ENCODE measurements at places on chromosomes 12 and 14. TPM values are rescaled to one million over a fixed set of nuclear protein-coding genes. Genes with fewer than 3 reads are reported as not detected.

- DNase-seq = no peak
These were observed 341.2 kb downstream of the NPAS3 start for GRCh38 chr14:33279865-33280264.

DNA sequence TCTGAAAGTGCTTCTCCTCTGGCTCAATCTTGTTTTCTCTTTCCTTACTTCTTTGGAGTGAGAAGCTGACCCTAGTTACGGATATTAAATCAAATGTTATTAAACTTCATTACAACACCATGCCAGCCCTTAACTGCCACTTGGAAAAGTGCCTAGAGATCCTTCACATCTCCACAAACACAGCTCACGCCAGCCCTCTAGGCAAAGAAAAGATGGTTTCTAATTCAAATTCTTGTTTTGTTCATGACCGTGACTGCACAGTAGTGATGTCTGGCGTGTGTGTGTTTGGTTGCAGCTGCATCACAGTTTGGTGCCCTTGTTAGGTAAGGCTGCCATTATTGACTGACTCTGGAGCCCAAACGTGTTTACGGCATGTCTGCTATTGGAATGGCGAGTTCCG lies 113.0 kb downstream of the BEGAIN start:
- DNase-seq = no peak

C12orf43 gene
- total RNA-seq = 23.7 TPM

DNA sequence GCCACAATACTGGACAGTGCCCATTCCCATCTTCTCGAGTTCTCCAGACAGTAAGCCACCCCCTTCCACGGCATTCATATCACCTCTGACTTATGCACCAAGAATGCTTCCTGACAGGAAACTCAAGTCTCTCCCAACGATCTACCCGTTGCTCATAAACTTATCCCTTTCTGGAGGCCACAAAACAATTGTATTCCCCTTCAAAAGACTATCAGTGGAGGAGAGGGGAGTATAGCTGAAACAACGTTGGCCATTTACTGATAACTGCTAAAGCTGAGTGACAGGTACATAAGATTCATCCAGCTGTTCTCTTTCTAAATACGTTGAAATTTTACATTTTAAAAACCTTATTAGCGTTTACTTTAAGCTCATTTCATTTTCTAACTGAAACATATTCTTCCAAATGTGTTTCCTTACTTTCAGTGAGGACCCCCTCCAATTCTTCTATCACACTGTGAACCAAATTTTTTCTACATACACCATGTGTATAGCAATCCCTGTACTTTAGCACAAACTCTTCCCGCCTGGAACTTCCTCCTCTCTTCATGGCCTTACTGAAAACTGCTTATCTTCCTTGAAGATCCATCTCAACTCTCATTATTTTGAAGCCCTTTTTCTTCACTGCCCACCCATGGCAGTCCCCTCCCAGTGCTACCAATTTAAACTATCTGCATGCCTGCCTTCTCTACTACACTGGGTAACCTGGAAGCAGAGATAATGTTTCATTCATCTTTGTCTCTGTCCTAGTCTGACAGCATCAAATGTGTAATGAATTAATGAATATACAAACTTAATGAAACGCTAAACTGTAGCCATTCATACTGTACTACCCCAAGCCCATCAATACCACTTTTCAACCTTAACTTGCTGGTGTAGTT lies 28.8 kb downstream of the ATXN2 start:
- DNase-seq = no peak

DNA sequence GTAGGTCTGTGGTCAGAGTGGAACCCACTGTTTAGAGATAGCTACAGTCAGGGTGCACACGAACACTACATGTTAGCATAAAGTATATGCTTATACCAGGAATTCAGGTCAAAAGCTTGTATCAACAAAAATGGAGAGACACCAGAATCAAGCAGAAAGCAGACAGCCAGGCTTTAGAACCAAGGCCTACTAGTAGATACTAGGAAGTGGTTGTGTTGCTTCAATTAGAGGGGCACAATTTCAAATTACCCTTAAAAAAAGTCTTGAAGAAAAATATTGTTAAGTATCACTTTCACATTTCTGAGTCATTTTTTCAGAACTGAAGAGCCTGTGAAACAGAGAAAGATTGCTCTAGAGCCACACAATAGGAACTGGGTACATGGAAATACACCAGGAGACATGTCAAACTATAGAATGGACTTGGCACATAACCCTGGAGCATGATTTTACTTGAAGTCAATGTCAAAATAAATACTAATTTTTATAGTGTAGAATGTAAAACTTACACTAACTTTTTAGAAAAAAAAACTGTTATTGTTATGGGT lies 41.6 kb downstream of the LRRC9 start:
- DNase-seq = no peak

GRCh38 chr14:21367582-21368144 lies 16.2 kb downstream of the SUPT16H start:
- DNase-seq = no peak

DNA sequence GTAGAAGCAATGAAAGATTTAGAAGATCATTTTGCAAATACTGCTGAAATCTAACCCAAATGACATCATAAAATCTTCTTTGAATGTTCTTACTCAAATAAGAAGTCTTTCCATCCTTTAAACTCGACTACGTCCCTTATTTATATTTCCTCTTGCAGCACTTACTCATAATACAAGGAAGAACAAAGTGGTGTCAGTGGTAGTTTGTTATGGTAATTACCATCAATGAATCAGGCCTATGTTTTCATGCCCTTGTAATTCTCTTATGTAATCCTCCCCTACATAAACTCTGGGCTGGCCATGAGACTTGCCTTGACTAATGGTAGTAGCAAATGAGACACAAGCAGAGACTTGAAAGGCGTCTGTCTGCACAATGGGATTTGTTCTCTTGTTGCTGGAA lies 17.0 kb downstream of the EEA1 start:
- no peak for DNase-seq

- DNase-seq = no peak
These were observed 22.8 kb downstream of the EXOC5 start for GRCh38 chr14:57245941-57246340.

PLEKHH1 gene
- 0.20 TPM for total RNA-seq

DNA sequence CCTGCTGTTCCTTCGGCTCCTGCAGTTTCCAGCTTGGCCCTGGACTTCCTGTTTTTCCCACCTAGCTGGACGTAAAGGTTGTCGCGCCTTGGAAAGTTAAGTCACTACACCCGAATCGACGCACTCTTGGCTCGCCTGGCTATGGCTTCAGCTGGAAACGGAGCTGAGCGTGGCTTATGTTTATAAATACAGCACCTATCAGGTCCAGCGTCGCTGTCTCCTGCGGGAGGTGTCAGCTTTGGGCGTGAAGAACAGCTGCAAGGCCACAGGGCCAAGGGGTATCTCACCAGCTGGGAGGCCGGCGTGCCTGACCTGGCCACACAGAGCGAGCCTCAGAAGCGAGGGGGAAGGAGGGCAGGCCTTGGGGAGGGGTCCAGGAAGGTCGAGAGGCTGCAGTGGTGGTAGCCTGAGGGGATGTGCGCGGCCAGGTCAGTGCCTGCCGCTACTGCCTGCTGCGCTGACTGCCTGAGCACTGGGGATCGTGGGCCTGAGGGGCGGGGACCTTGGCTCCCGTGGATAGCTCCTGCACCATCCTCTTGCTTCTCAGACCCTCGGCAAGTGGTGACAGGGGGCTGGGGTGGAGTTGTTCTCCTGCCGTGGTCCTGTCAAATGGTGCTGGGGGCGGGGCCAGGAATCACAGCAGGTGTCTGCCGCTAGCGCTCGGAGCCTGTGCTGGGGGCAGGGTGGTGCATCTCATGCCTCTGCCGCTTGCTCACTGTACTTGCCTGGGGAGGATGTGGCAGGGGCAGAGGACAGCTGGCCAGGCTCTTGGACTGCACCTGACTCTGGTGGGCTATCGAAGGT lies 12.5 kb downstream of the PACS2 start:
- no peak for DNase-seq

- no peak for DNase-seq
These were observed 106.6 kb upstream of the VASH1 start for GRCh38 chr14:76654573-76655108.

GRCh38 chr14:20412411-20412810 lies 890 bp downstream of the TEP1 start:
- no peak for DNase-seq

GRCh38 chr14:93792391-93792790 lies 4.1 kb upstream of the PRIMA1 start:
- DNase-seq = no peak

DNA sequence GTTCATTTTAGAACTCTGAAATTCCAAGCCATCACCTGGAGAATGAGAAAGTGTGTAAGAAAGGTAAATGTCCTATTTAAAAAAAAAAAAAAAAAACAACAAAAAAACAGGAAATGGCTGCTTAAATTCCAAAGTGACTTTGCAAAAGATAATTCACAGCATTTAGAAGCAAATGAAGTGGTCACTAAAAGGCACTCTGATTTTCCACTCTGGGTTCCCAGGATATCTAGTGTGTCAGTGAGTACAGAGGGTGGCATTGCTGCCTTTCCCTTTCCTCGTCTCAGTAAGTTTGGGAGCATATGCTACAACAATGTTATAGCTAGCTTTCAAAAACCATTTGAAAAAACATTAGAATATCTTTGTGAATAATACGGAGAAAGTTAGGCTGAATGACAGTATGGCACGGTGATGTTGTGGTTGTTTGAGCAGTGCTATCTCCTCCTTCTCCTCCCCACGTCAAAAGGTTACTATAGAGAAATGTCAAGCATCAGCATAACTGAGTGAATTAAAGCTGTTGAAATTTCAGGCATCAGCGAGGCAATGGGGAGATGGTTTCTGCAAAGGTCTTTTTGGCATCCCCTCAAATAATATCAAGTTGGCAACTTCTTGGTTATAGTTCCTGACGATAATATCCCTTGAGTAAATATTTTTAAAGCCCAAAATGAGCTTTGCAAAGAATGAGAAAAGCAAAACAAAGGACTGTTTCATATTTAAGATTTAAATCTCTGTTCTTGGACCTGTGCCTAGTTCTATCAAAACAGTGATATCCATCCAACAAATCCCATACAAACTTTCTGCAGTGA lies 164.5 kb upstream of the E2F7 start:
- no peak for DNase-seq

Data from activated B cell treated with CpG ODN at 0.5 μM for 24 hours (primary cell).